Foreskin keratinocyte (primary cell): ENCODE measurements at places on chromosomes 7 and 10. TPM values are rescaled to one million over a fixed set of nuclear protein-coding genes. Genes with fewer than 3 reads are reported as not detected.

Gene ADCY1
- 0.21 and 0.27 TPM in 2 replicates for polyA plus RNA-seq

Gene NPY
- not detected in 2 replicates for polyA plus RNA-seq

Gene OPN1SW
- not detected in 2 replicates for polyA plus RNA-seq

Gene FAM25A
- 1.00 and 1.4 TPM in 2 replicates for polyA plus RNA-seq

Gene COG5
- polyA plus RNA-seq, result 12.8 and 14.9 TPM in 2 replicates

Gene PLXNA4
- polyA plus RNA-seq, result not detected in 2 replicates

Gene GSTO2
- 55.4 and 65.9 TPM in 2 replicates for polyA plus RNA-seq

GRCh38 chr10:25130906-25131305 lies 43.9 kb upstream of the GPR158 start:
- peak; percentile 30 for DNase-seq

- peak; percentile 37 for DNase-seq
These were observed 6.9 kb downstream of the CELF2 start for GRCh38 chr10:11024596-11024995.

DNA sequence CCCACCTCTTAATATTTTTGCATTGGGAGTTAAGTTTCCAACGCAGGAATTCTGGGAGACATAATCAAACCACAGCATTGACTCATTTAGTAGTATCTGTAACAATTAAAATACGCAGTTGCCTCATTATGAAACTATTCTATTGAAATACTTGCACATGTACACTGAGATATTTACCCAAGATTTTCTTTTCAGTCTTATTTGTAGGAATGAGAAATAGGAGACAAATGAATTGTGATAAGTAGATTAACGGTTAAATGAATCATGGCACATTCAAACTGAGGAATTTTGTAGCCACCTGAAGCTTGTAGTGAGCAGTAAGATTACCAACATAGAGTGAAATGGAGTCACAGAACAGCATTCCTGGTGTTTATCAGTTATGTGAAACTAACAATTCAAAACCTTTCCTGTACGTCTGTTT lies 18.1 kb downstream of the RP9 start:
- peak; percentile 18 for DNase-seq

DNA sequence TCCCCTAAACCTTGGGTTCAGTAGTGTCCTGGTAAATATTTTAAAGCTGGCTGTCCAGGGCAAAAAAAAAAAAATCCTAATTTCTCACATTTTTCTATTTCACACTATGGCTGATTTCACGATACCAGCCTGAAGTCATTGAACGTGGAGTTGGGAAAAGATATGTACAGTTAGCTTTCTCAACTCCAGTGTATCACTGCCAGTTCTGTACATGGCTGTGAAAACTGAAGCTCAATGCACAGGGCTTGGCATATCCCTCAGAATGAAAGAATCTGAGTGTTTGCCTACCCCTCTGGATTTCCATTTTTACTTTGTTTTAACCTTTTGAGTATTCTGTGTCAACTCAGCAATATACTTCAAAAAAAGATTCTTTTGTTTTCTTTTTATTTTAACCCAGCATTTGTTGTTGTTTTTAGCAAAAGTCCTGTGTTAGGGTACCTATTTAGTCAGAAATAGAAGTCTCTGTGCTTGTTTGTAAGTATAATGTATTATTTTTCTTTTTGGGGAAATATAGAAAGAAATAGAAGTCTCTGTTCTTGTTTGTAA lies 274.5 kb downstream of the ADK start:
- no peak for DNase-seq

GRCh38 chr10:88260329-88261051 lies 322.6 kb downstream of the RNLS start:
- no peak for DNase-seq

- DNase-seq, result no peak
These were observed 302.2 kb upstream of the ZMIZ1 start for GRCh38 chr10:78766603-78767002.

DNA sequence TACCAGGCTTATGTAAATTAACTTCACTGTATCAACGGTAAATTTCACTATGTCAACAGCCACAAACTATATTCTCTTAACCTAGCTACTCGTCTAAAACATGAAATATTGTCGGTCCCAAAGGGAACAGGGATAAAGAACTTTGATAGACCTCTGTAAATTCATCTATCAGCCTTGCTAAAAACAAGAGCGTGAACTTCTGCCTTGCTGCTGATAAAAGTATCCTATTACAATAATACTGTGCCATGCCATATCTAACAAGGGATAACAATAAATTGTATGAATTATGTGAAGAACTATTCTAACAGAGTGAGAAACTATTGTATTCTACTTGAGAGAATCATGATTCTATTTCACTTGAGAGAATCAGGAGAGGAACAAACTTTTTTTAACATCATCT lies 117.2 kb downstream of the CNOT4 start:
- DNase-seq, result no peak

- no peak for DNase-seq
These were observed 97.8 kb downstream of the GALNT17 start for GRCh38 chr7:71229699-71230098.

- no peak for DNase-seq
These were observed 3.3 kb upstream of the CDCA7L start for GRCh38 chr7:21948887-21949540.

- no peak for DNase-seq
These were observed 169.3 kb downstream of the SH3PXD2A start for GRCh38 chr10:103685880-103686669.

DNA sequence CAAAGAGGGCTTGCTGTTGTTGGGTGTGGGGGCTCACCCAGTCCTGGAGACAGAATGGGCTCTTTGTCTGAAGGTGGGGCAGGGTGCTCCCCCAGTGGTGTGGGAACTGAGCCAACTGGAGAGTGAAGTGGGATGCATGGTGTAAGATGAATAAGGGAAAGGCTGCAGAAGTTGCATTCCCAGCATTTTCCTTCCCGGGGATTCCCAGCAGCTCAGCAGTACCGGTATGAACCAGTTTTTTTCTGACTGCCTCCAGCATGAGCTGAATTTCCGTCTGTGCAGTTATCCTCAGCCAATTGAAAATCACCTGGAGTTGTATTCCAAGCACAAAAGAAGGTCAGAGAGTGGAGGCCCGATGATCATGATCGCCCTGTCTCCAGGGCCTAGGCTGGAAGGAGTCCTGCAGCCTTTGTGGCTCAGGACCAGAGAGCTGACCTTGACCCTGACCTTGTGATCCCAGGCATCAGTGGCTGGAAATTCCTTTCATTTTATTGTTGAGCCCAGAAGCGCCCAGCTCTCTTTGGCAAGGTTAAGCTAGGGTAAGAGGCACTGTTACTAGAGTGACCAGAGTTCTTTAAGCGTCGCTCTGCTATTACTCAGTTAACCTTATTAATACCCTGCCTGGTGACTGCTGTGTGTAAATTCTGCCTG lies 33.4 kb downstream of the OGDH start:
- DNase-seq, result peak; percentile 88

- DNase-seq, result no peak
These were observed 64.8 kb upstream of the GTF2IRD1 start for GRCh38 chr7:74388880-74389415.

DNA sequence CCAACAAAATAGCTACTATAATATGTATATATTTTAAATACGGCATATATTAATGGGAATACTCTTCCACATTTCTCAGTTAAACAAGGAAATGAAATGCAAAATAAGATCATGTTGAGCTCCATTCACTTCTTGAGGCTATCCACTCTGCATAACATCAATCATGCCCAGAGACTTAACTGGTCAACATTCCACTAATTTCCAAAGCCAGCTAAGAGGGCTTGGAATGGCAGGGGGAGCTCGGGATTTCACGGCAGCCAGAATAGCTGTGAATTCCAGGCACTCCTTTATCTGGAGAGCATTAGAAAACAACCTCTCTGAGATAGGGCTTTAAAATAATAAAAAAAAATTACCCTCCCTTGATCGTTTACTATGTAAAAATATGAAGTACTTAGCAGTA lies 194.9 kb upstream of the CDCA7L start:
- no peak for DNase-seq

- no peak for DNase-seq
These were observed 51.7 kb downstream of the ADCY1 start for GRCh38 chr7:45625714-45626440.

DNA sequence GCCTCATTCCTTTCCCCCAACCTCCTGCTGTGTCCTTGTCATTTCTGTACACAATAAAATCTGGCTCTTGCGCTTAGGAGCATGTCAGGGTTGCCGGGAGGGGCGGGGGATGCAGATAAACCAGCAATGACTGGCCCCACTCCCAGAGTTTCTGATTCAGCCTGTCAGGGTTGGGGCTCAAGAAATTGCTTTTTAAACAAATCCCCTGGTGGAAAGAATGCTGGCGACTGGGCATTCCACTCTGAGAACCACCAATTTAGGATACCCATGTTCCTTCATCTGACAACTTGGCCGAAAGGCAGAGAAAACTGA lies 376.4 kb downstream of the TCERG1L start:
- DNase-seq, result no peak

GRCh38 chr10:59229441-59229840 lies 53.0 kb downstream of the PHYHIPL start:
- no peak for DNase-seq

DNA sequence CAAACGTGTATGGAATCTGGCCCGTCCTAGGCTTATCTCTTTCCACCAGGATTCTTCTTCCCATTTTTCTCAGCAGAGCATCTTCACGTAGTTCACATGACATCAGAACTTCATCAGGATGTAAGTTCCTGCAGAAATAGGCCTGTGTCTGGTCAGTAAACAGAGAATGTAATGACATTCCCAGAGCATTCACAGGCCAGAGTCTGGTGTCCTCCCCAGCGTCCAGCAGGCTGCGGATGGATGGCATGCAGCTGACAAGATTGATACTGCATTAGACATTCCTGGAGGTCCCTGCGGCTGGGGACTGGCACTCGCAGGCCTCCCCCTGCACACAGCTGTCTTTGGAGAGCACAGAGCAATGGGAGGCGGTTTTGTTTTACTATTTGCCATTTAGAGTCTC lies 28.7 kb downstream of the MGMT start:
- no peak for DNase-seq

DNA sequence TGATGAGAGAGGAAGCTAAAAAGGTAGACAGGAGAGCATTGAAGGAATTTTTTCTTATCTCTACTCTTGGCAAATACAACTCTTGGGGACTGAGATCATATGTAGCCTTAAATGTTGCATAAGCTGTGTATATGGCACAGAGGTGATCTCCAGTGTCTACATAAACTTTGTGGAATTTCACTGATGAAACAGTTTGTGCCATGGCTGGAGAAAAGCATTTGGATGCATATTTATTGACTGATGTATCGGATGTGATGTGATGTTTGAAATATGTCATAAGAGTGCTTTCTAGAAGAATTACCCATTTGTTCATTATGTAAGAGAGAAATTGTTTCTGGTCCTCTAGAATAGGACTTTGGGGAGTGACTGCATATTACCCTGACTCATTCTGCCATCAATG lies 244.9 kb upstream of the LRRTM3 start:
- DNase-seq, result peak; percentile 83

DNA sequence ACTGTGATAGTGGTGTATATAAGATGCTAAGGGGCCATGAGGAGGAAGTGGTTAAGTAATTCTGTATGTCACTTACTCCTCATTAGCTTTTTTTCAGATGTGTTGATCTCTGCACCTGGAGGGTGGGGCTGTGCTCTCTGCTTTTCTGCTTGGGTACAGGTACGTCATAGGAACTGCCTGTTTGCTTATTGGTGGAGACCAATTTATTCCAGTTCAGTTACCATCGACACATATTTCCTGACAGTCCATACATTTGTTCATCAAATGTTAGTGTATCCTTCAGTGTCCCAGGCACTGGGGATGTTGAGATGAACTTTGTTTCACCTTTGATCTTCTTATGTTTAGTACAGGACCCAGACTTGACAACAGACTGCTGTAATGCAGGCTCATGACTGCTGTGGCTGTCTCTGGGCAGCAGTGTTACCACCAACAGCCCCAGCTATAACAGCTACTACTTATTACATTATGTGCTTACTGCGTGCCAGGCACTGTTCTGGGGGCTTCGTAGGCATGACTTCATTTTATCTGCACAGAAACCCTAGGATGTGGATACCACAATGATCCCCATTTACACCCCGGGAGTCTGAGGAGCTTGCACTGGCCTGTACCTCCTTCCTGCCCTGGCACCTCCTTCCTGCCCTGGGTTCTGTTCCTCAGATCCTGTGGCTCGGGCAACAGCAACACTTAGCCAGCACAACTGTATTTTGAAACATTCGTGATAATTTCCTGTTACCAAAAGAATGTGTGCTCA lies 87.4 kb downstream of the BUB3 start:
- DNase-seq, result no peak

DNA sequence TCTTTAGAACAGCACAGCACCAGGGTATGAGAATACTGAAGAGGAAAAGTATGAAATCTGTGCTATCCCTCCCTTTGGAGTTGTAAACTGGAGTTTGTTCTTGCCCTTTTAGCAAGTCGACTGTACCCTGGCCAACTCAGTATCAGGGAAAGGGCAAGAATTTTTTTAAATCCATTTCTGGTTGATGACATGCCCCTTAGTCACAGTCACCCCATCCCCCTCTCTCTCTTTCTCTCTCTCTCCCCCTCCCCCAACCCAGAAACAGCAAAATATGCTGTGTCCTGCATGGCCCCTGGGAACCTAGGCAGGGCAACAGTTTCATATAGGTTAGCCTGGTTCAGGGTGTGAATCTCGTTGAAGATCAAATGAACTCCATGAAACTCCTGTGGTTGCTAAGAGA lies 177.7 kb upstream of the ADO start:
- DNase-seq, result no peak

- DNase-seq, result no peak
These were observed 6.6 kb upstream of the ITIH2 start for GRCh38 chr10:7696545-7696944.

DNA sequence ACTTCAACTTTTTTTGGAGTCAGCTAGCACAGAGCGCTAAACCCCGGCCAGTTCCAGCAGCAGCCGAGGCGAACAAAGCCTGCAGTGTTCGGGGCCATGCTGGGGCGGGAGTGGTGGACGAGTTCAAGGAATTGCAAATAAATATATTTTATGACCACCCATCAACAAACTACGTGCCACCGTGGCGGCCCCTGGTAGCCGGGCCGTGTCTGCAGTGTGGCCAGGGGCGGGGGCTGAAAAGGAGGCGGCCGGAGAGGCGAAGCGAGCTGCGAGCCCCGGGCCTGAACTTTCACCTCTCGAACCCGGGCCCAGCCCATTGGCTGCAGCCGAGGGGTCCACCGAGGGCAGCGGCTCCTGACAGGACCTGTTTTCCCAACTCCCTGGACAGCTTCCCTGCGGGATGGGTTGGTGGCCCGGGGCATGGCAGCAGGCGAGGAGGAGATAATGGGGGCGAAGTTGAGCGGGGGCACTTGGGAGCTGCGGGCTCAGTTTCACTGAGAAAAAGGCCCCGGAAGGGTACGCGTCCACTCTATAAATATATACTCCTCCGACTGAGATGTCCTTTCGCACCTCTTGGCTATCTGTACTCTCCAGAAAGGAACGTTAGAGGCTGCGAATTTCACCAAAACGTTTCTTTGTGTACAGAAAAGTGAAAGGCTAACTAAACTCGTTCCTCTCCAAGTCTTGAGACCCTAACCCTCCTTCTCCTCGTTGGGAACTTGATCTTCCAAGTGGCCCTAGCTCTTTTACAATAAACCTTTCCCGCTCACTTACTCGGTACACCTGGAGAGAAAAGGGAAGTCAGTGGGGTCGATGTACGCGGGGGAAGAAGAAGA lies 164.6 kb upstream of the PPP1R3A start:
- DNase-seq, result no peak
